AG08395 (cell line): ENCODE measurements at places on chromosomes 7 and 10.

- DNase-seq: no peak
Observed at GRCh38 chr7:143369678-143370651, 7.5 kb upstream of the FAM131B start.

DNA sequence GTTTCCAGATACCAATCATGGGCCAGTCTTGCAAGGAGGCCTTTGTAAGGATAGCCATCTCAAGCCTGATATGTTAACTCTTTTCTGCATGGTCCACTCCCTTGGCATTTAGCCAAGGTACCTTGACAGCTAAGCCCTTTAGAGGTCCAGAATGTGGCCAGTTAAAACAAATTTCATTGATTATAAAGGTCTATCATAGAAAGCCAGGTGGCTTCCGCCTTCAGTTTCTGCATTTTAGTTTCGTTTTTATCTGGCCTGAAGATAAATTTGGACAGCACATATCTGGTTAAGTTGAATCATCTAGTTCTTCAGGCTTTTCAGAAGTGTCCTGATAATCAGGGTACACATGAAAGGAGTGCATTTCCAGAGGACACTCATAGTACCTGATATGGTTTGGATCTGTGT, 30.7 kb downstream of the ANKIB1 start:
- no peak for DNase-seq

- DNase-seq: no peak
Observed at GRCh38 chr7:100604976-100605911, 3.1 kb downstream of the PCOLCE start.

DNA sequence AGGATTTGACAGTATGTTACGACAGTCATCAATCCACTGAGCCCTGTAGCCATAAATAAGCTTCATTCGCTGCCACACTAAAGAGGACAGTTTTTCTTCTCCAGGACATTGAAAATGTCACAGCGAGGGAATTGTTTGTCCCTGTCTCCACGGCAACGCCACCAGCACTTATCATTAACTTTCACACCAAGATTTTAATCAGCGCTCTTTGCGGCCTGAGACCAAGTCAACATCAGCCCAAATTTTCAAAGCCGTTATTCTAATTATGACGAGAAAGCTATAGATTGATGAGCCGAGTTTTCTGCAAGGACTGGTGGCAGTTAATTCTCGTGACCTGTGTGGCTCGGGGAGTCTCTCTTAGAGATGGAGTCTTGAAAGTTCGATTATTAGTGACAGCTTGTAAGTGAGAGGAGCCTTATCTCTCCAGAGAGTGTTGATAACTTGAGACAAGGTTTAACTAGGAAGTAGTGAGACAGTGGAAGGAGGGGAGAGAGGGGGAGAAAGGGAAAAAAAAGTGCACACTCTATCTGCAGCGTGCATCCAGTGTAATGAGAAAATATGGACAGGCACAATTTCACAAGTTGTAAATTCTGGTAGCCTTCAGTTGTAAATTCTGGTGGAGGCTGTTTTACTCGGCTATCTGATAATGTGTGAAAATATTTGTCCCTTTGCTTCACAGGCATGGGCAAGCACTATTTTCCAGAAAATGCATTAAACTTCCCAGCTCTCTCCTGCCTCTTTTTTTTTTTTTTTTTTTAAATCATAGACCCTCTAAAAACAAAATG, 473.3 kb downstream of the LRMDA start:
- no peak for DNase-seq

DNA sequence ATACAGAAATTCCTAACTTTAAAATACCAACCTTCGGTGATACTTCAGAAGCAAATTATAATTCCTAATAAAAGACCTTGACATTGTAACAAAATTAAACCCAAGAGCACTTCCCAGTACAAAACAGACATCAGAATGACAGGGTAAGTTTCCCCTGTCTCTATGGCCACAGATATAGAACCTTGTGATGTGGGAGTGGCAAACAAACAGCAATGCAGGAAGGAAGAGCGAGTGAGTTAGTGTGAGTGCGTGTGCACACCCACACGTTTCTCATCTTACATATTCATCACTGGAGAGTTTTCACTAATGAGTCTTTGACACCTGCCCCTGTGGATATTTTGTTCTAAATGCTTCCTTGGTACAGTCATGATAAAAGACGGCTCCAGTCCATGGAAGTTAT, 72.2 kb downstream of the VWC2 start:
- DNase-seq: no peak

- no peak for DNase-seq
Observed at GRCh38 chr7:149624006-149624405, 126.4 kb upstream of the ZNF746 start.

DNA sequence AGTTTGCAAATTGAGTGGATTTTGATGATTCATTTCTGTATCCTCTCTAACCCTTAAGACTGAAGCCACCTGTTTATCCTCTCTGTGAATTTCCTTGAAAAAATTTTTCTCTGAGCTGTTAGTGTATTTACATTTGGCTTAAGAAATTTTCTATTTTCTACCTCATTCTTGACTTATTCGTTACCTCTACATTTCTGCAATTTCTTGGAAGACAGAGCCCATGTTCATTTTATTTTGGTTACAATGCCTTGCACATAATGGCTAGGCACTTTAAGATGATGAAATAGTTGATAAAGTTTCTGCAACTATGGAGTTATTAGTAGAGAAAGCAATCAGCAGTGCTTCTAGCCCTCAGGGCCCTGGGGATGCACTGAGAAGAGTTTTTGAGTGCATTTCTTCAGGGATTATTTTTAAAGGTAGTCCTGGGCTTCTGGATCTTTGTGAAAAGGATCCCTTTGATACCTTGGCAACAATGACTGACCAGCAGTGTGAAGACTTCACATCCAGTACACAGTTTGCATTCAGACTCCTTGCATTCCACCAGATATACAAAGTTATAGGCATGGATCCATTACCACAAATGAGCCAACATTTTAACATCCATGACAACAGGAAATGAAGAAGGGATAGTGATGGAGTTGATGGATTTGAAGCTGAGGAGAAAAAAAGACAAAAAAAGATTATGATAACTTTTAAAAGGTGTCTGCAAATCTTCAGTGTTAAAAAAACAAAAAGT, 68.2 kb downstream of the CH25H start:
- DNase-seq: no peak

DNA sequence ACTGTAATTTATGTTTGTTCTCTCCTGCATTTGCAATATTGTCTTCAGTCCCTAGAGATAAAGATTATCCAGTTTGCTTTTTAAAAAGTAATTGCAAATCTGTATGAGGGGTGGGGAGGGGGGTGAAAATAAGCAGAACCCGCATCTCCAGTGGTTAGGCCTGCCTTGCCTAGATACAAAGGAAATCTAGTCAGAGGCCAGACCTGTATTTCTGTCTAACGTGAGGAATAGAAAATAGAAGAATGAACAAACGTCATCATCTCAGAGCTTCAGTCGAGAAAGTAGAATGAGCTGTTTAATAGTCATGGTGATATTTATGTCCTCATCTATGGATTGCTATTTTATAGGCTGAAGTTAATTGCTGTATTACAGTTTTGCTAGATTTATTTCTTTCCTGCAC, 284.2 kb downstream of the BICC1 start:
- DNase-seq: no peak

DNA sequence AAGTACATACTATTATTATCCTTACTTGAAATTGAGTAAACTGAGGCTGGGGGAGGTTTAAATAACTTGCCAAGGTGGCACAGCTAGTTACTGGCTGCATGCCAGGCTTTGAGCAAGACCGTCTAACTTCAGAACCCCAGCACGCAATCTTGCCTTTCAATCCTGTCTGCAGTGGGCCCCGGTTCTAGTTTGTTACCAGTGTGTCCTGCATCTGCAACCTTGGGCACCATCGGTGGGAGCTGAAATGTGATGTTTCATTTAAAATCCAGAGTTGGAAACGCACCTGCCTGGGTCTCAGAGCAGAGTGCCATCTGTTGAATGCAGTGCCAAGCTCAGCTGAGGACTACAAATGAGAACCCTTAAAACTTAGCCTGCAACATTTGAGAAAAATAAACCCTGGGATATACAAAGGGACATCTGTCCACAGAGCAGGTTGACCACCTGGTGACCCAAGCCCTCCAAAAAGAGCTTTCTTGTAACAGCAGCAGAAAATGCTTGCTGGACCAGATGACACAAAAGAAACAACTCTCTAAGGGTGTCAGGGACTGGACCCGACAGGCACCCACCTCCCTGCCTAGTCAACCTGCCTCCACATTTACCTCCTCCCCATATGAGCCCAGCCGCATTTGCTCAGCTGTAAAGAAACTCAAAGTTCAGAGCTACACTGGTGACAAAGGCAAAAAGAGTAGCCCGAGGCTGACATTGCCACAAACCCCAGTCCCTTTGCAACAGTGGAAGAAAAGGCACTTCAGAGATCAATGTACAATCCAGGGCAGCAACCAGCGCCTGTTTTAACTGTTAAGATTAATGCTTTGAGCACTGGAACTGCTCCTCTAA, 1.7 kb downstream of the SH3PXD2A start:
- DNase-seq: no peak

DNA sequence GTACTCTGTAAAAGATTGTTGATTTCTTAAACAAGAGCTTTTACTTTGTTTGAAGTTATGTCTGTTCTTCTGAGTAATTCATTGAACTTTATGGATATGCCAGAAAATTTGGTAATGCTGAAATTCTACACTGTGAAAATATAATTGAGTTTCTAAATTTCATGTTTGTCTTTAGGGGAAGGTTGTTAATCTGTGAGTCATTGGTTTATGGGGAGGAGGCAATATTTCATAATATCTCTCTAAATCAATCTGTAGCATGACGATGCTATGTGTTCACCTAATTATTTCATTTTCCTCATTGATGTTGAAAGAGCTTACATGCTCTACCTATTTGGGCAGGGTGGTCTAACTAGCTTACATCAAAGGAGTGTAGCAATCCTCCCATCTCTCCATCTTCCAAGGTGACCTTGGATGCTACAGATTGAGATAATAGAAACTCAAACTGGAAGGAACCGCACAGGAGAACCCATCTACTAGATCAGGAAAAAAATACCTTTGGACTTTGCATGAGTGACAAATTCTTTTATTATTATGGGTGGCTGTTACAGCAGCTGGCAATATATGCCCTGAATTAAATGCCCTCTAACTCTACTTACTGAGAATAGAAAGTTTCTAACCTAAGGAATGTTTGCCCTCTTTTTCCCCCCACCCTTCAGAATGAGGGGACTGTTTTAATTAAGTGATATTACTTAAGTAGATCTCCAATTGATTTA, 8.4 kb upstream of the SNX13 start:
- DNase-seq: peak; percentile 6

DNA sequence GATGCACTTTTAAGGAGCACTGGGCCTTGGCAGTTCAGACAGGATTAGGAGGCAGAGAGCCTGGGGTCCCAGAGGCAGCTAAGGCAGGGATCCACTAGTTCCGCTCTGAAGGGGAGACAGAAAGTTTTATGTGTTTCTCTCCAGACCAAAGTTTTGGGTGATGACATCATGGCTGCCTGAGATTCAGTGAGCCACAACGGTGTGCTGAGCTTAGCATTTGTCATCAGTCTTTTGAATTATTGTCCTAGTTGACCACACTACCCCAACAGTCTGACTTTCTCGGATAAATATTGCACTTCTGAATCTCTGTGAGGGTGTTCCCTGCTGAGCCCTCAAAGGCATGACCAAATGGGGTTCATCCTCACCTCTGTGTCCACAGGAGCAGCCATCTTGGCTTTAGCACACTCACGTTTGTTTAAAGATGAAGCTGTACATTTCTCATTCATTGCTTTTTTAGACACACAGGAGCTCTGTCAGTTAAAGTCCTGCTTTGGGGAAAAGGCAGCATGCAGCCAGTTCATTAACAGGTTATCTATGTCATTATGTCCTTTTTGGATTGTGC, 297.7 kb upstream of the LRGUK start:
- DNase-seq: peak; percentile 20

DNA sequence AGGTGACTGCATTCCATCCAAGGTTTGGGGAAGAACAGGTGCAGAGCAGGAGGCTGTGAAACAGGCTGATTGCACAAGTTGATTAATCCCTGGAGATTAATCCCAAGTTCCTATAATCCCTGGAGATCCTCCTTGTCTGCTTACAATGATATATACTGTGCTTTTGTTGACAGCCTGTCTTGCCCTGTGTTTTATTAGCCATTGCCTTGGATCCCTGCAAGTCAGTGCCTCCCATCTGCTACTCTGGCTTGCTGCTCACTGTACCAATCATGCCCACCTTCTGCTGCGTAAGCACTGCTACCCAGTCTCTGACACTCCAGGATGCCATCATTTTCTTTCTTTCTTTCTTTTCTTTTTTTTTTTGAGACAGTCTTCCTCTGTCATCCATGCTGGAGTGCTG, 65.4 kb downstream of the ANKRD61 start:
- no peak for DNase-seq

- DNase-seq: no peak
Observed at GRCh38 chr10:43938810-43939209, 290.1 kb upstream of the ZNF32 start.

DNA sequence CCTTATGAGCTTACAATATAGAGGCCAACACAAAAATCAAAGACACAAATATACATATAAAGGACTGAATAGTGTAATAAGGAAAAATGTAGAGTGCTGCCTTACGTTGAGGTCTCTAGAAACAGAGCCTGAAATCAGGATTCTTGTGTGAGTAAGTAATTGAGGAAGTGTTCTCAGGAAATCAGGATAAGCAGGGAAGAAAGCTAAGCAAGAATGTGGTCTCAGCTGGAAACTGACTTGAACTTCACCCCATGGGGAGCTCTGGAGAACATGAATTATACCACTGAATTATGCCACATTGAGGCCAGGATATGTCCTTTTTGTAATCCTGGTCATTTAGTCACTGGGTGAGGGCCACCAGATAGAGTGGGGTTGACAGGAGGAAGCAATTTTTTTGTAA, 191.9 kb downstream of the ETV1 start:
- DNase-seq: no peak
